ENCODE measurements at places on chromosomes 12 and 14.

- no peak for DNase-seq
These were observed 80.1 kb downstream of the STAB2 start for GRCh38 chr12:103667125-103667524.

DNA sequence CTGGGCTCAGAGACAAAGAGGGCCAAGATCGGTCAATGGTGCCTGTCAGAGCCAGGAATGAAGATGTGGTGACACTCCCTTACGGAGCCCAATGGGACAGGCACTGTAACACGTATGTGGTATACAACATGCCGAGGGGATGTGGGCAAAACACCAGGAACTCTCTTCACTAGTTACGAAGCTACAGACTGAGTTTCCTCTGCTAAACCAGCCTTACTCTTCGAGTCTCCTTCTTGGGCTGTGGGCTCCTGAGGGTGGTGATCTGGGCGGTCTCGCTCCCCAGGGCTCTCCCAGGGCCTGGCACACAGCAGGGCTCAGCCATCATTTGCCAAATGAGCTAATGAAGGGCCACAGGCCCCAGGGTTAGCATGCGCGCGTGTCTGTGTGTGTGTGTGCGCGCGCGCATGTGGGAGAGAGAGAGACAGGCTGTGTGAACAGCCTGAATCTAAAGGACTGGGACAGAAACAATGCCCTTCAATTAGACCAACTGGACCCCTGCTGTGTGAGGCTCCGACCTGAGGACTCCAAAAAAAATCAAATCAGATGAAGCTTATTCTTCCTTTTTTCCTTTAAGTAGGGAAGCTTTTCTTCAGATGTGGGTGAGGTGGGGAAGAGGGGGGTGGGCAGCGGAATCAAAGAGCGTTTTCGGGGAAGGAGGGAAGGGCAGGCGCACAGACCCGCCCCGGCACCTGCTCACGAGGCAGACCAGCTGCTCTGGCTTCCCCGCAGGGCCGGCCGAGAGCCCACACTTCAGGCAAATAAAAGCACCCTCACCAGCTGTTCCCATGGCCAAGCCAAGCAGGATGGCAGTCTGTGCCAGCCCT is 42.5 kb downstream of the CCDC88C start:
- DNase-seq, result no peak

GRCh38 chr12:106078358-106079010 is 60.3 kb downstream of the NUAK1 start:
- peak; percentile 62 for DNase-seq

GRCh38 chr12:132162508-132163031 is 18.3 kb downstream of the NOC4L start:
- peak; percentile 32 for DNase-seq

DNA sequence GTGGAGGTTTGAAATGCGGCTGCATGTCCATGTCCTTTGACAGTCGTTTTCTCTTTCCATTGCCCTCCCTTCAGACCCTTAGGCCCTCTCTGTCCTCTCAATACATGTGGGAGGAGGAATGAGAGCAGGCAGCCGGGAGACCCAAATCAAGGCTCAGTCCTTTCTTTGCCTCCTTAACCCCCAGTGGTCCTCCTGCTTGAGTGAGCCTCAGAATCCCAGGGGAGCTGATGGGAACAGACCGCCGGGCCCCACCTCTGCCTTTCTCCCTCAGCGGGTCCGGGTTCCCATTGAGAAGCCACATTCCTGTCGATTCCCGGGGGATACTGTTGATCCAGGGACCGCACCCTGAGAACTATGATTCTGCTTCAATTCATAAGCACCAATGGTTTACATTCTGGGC is 77.9 kb upstream of the RFLNA start:
- DNase-seq, result no peak

GRCh38 chr12:44653861-44654527 is 222.1 kb downstream of the NELL2 start:
- no peak for DNase-seq

Measured in epithelial cell of proximal tubule (primary cell).